ENCODE measurements at places on chromosomes 13 and 19.

GRCh38 chr19:30781047-30781446 lies 408.9 kb downstream of the ZNF536 start:
- DNase-seq = no peak

DNA sequence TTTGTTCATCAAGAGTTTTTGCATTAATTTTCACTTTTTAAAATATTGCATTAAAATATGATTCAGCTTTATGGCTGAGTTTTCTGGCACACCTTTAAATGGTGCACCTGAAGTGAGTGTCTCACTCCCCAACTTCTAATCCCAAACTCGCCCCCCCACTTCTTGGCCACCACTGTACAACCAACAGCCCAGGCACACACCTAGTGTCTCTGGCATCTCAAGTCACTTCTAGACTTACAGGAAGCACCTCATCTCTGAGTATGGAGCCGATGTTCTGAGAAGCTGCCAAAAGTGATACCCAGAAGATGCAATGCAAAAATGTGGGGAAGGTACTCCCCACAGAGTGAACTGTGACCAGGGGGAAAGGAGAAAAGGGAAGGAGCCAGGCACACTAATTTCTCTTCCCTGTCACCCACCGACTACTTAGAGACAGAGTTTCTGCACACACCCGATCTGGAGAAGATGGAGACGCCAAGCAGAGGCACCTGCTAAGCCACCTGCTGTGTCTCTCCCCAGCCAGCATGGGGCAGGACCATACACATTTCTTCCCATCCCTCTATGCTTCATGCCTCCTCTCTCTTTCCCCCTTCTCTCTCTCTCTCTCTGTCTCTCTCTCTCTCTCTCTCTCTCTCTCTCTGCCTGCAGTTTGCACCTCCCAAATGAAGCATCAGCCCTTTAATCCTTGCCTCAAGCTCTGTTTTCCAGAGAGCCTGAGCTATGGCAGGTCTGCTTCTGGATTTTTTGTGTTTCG lies 155.3 kb upstream of the ZNF507 start:
- DNase-seq = no peak

GRCh38 chr13:101217086-101217485 lies 199.2 kb downstream of the NALCN start:
- DNase-seq = no peak

- DNase-seq = no peak
Measured at GRCh38 chr19:31568724-31569123, 219.5 kb upstream of the TSHZ3 start.

DNA sequence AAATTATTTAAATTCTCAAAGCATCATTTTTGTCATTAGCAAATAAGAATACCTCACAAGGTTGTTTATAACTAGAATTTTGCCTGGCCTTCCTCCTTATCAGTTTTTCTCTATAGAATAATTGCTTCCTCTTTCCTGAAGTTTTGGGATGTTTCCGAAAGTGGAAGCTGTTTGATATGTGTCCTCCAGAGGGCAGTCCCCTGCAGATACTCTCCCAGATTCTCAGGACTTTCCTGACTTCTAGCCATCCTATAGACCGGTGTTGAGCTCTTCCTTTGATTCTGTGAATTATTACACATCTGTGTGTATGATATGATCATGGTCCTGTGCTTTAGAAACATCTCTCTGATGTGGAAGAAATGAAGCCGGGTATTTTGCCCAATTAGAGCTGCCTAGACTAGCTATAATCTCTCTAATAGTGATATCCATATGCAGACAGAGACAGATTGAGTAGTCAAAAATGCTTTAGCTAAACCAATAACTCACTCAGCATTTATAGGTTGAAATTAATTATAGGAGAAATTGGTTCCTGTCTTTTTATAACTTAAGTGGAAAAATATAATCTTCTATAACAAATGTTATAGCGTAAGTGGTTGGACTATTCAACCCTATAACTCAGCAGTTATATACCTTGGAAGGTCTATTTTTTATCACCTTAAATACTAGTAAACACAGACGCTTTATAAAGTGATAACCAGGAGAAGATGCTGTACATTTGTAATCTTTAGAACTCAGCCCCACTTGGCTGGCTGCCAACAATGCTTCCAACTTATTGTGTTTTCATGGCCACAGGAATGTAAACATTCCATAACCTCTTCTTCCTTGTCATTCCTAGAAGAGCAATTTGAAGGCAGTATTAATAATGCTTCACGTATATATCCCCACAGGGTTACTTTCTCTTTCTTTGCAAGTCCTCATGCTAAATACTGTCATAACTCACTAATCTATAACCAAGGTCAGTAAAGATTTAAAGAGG lies 201.0 kb upstream of the RXFP2 start:
- peak; percentile 20 for DNase-seq

GRCh38 chr13:44969551-44970484 lies 19.5 kb downstream of the NUFIP1 start:
- DNase-seq = peak; percentile 58

DNA sequence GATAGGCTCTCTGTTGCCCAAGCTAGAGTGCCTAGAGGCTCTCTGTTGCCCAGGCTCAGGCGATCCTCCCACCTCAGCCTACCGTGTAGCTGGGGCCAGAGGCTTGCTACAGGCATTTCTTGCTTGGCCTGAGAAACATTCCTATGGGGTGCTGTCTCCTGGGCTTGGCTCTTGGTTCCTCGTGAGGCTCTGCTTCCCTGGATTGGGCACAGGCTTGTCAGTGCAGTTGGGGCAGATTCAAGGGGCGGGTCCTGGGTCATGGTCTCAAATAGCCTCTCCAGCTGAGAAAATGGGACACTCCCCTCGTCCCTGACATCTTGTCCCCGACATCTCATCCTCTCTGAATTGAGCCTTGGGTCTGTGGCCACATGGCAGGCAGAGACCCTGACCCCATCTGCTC lies 4.9 kb downstream of the TSSK6 start:
- no peak for DNase-seq

- DNase-seq = no peak
Measured at GRCh38 chr13:45101327-45102018, 18.8 kb upstream of the GTF2F2 start.

All from kidney tubule cell (primary cell).